ENCODE measurements at places on chromosomes 12 and 14. TPM values are rescaled to one million over a fixed set of nuclear protein-coding genes. Genes with fewer than 3 reads are reported as not detected.

The EFS gene
- not detected for total RNA-seq

The ARMH4 gene
- 0.71 TPM for total RNA-seq

The DENND5B gene
- total RNA-seq = 10.6 TPM

The PRB2 gene
- total RNA-seq = not detected

The C3AR1 gene
- total RNA-seq = not detected

The TSPAN11 gene
- 0.10 TPM for total RNA-seq

The TAS2R46 gene
- not detected for total RNA-seq

The CFAP73 gene
- total RNA-seq = not detected

The RNASE1 gene
- 0.45 TPM for total RNA-seq

The ITPR2 gene
- 3.1 TPM for total RNA-seq

The HPD gene
- total RNA-seq = 1.4 TPM

The RAD9B gene
- total RNA-seq = 0.30 TPM

The TMEM121 gene
- 7.9 TPM for total RNA-seq

The GSC gene
- 0.29 TPM for total RNA-seq

The SLC6A12 gene
- 1.2 TPM for total RNA-seq

The DEGS2 gene
- total RNA-seq = 2.7 TPM

The CIT gene
- 14.3 TPM for total RNA-seq

The ATG101 gene
- total RNA-seq = 97.5 TPM

The STAB2 gene
- not detected for total RNA-seq

The FGF23 gene
- not detected for total RNA-seq

The GOLGA3 gene
- 28.5 TPM for total RNA-seq

The AMDHD1 gene
- total RNA-seq = 2.3 TPM

The CERS5 gene
- total RNA-seq = 27.5 TPM

The SYCP3 gene
- total RNA-seq = 0.08 TPM

Data from A549 treated with dexamethasone at 1 μM for 4 hours (cell line).